ENCODE measurements at places on chromosomes 6 and 20. TPM values are rescaled to one million over a fixed set of nuclear protein-coding genes. Genes with fewer than 3 reads are reported as not detected.

The DLL1 gene
- total RNA-seq, result 15.0 TPM

DNA sequence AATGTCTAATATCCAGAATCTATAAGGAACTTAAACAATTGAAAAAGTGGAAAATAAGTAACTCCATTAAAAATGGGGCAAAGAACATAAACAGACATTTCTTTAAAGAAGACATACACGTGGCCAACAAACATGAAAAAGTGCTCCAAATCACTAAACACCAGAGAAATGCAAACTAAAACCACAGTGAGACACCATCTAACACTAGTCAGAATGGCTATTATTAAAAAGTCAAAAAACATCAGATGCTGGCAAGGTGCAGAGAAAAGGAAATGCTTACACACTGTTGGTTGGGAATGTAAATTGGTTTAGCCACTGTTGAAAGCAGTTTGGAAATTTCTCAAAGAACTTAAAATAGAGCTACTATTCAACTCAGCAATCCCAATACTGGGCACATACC, 169.2 kb upstream of the MANEA start:
- no peak for DNase-seq
- H3K27me3 ChIP-seq, result no peaks in the 10 kb centered on the region
- no peak overlapping the region for H3K4me3 ChIP-seq

DNA sequence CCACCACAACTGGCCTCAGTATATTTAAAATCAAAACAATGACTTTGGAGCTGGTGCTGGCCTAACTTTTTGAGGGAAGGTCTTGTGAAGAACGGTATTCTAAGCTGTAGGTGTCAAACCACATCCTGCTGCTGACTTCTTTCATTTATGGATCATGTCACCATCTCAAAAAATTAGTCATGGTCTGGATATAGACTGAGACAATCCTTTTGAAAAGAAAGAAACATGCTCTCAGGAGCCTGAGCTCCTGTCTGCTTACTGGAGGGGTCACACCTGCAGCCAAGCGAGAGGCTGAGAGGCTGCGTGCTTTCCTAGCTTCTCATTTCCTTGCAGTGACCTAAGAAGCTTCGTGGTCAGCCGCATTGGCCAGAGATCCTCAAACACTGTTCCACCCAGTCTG, 55.2 kb downstream of the TIAM2 start:
- H3K27me3 ChIP-seq, result no peaks in the 10 kb centered on the region
- no peak overlapping the region for H3K27ac ChIP-seq
- no peaks in the 10 kb centered on the region for H3K36me3 ChIP-seq
- H3K4me1 ChIP-seq, result no peaks in the 10 kb centered on the region
- DNase-seq, result no peak

- peak overlapping the region; percentile 88 for H3K27ac ChIP-seq
- no peak for DNase-seq
- no peaks in the 10 kb centered on the region for H3K27me3 ChIP-seq
- H3K36me3 ChIP-seq, result no peaks in the 10 kb centered on the region
- H3K4me3 ChIP-seq, result no peak overlapping the region
- H3K4me1 ChIP-seq, result peaks cover 15% of the 10 kb centered on the region
Measured at GRCh38 chr6:35014341-35014740, 125.3 kb downstream of the ANKS1A start.

DNA sequence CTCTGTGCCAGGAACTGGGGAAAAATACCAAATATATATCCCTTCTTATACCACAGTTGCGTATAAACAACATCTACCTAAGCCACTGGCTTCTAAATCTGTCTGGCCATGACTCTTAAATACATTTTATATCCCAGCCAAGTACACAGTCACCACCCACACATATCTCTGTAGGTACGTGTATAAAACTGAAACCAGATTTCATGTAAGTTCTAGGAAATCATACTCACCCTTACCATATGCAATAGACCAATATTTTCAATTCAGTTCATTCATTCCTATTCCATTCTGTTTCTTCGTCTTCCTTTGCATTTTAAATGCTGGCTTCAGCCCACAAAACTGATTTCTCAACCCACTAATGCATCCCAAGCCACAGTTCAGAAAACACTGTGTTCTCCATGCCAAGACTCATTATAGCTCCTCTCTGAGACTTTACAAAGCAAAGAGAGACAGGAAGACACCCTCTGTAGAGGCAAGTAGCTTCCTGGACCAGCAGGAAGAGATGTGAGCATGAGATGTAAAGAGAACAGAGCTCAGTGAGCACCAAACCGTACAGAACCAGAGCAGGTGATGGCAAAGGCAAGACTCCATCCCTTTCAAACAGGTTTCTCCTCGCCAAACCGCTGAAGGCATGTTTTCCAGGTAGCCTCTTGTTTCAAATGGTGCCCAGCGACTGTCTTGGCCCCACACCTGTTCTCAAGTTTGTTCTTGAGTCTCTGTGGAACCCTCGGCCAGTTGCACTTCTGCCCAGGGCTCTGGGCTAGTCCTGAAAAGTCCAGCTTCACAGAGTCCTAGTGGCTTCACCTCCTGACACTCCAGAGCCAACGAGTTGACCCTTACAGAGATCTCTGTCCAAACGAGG, 18.7 kb downstream of the FAM50B start:
- no peak overlapping the region for H3K27ac ChIP-seq
- no peaks in the 10 kb centered on the region for H3K36me3 ChIP-seq
- DNase-seq, result no peak
- no peaks in the 10 kb centered on the region for H3K27me3 ChIP-seq
- peaks cover 6% of the 10 kb centered on the region for H3K4me1 ChIP-seq

DNA sequence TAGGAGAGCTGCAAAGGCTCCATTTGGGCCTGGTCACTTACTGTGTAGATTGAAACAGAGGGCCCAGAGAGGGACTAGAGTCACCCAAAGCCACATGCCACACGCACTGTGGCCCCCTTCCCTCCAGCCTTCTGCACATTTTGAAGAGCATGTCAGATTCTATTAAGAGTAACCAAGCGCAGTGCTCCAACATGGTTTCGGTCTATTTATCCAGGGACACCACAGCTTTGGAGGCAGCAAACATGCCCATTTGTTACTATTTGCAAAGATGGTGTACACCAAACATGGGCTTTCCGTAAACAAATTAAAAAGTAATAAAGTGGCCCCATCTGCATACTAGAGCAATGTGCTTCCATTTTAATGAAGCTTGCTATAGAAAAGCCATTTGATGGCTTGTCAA, 43.7 kb upstream of the CCDC167 start:
- H3K36me3 ChIP-seq, result no peaks in the 10 kb centered on the region
- H3K4me1 ChIP-seq, result no peaks in the 10 kb centered on the region
- peaks cover 3% of the 10 kb centered on the region for H3K27me3 ChIP-seq
- no peak overlapping the region for H3K4me3 ChIP-seq
- DNase-seq, result no peak

DNA sequence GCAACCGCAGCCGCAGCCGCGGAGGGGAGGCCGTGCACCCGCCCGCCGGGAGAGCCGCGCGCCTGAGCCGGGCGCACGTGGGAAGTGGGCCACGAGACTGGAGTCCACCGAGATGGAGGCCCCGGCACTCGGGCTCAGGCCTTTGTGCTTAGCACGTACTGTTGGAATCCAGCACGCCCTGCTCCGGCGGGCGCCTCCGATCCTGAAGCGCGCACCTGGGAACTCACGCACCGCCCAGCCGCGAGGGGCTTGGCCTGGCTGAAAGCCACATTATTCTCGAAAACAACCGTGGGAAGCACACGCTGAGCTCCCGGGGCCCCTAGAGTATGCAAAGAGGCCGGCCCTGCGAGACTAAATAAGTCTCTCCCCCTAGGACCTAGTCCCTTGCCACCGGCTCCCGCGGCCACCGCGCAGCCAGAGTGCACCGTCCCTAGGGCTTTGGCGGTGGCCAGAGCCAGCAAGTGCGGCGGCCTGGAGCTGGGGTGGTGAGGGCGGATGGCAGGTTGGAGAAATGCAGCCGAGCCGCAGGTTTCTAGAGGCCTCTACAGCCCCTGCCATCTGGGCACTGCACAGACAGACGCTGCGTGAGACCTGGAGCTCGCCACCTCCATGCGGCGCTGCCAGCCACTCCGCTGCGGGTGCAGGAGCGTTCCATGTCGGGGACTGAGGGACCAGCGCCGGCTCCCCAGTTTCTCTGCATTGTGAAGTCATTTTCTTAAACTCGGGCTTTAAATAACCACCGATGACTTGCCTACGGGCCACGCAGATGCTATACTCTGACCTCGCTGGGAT, 42.0 kb upstream of the LY86 start:
- peak overlapping the region; percentile 44 for H3K4me3 ChIP-seq
- peaks cover 11% of the 10 kb centered on the region for H3K4me1 ChIP-seq
- H3K36me3 ChIP-seq, result no peaks in the 10 kb centered on the region
- no peak overlapping the region for H3K27ac ChIP-seq

- H3K4me1 ChIP-seq, result no peaks in the 10 kb centered on the region
- no peaks in the 10 kb centered on the region for H3K27me3 ChIP-seq
- H3K4me3 ChIP-seq, result no peak overlapping the region
- H3K36me3 ChIP-seq, result no peaks in the 10 kb centered on the region
Measured at GRCh38 chr6:121603486-121603885, 168.0 kb downstream of the GJA1 start.

DNA sequence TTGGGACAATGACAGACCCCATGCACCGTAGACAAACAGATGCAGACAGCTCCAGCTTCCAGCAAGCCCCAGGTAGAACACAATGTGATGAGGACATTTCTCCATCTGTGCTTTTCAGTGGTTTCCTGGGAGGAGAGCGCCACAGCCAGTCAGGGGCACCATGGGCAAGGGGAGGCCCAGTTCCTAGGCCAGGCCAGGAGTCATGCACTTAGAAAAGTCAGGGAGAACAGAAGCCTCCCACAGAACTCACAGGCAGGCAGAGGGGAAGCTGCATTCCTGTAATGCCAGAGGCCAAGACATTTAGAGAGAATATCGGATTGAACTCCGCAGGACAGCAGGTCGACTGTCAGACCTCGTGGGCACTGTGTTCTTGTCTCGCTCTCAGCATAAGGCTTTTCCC, 9.2 kb downstream of the SYNDIG1 start:
- H3K27me3 ChIP-seq, result peaks cover 15% of the 10 kb centered on the region
- no peaks in the 10 kb centered on the region for H3K4me1 ChIP-seq

- DNase-seq, result no peak
- H3K27ac ChIP-seq, result no peak overlapping the region
- H3K27me3 ChIP-seq, result no peaks in the 10 kb centered on the region
Measured at GRCh38 chr6:149867876-149868640, 3.9 kb upstream of the LRP11 start.

- no peaks in the 10 kb centered on the region for H3K4me1 ChIP-seq
- H3K27me3 ChIP-seq, result no peaks in the 10 kb centered on the region
- H3K4me3 ChIP-seq, result no peak overlapping the region
- H3K27ac ChIP-seq, result no peak overlapping the region
- H3K36me3 ChIP-seq, result no peaks in the 10 kb centered on the region
Measured at GRCh38 chr6:133171989-133172604, 69.1 kb upstream of the EYA4 start.

- DNase-seq, result no peak
- H3K4me1 ChIP-seq, result peaks cover 3% of the 10 kb centered on the region
- H3K4me3 ChIP-seq, result no peak overlapping the region
- H3K27ac ChIP-seq, result peak overlapping the region; percentile 17
- no peaks in the 10 kb centered on the region for H3K36me3 ChIP-seq
Measured at GRCh38 chr20:21175433-21175832, 49.6 kb downstream of the KIZ start.

DNA sequence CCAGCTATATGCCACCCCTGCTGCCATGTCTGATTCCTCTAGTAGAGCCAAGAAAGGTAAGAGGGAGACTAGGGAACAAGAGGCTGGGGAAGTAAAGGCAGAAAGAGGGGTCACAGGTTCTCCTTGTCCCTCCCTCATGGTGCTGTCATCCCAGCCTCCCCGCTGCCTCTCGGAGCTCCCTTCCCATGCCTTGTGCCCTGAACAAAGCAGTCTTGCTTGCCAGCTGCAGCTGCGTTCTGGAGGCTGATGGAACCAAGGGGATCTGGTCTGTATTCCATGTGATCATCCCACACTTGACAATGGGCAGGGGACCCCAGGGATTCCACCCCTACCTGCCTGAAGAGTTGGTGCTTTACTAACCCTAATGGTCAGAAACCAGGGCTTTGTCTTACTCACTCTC, 61.4 kb downstream of the DAAM2 start:
- no peaks in the 10 kb centered on the region for H3K27me3 ChIP-seq
- peaks cover 5% of the 10 kb centered on the region for H3K4me1 ChIP-seq
- H3K4me3 ChIP-seq, result no peak overlapping the region
- no peaks in the 10 kb centered on the region for H3K36me3 ChIP-seq

DNA sequence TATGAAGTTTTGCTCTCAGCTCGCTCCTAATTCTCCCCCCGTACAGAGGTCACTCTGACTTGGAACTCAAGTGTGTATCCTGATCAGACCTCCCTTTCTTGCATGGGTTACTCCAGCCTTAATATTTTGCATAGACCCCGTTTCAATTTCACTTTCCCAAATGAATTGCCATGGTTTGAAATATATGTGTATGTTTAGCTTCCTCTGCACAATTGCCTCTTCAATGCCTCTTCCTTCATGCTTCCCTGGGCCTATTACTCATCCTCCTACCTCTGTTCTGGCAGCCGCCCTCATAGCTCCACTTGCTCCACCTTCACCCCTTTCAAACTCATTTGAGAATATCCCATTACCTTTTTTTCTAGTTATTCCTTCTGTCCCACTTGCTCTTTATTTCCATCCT, 90.0 kb upstream of the SAMD5 start:
- DNase-seq, result no peak
- no peaks in the 10 kb centered on the region for H3K36me3 ChIP-seq
- H3K27ac ChIP-seq, result no peak overlapping the region
- H3K27me3 ChIP-seq, result no peaks in the 10 kb centered on the region
- no peaks in the 10 kb centered on the region for H3K4me1 ChIP-seq

DNA sequence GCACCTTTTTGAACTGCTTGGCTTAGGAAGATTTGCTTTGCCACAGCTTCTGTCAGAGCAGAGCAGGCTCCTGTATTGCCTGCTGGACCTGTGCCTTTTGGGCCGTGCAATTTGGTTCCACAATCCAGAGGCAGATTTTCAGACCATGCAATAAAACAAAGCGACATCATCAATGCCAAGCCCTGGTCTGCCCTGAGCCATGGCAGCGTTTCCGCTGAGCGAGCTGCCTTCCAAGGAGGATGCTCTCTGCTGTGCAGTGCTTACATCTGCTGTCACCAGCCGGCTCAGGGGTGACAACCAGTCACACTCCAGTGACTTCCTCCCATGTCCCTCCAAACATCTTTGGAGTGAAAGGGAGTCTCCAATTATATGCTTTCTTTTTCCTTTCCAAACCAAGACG, 282.2 kb downstream of the CDH26 start:
- H3K36me3 ChIP-seq, result no peaks in the 10 kb centered on the region
- DNase-seq, result no peak
- no peak overlapping the region for H3K4me3 ChIP-seq
- H3K27me3 ChIP-seq, result no peaks in the 10 kb centered on the region
- no peak overlapping the region for H3K27ac ChIP-seq

GRCh38 chr6:136628996-136629395, 78.8 kb upstream of the MAP7 start:
- no peaks in the 10 kb centered on the region for H3K27me3 ChIP-seq
- no peaks in the 10 kb centered on the region for H3K36me3 ChIP-seq

The CAP2 gene
- total RNA-seq, result 9.6 TPM
